Inflammatory macrophage treated with lipopolysaccharide for 1 hour (primary cell): ENCODE measurements at places on chromosomes 5 and 9.
A peak's percentile ranks its signal among the peaks of the same experiment; 100 is the strongest.

DNA sequence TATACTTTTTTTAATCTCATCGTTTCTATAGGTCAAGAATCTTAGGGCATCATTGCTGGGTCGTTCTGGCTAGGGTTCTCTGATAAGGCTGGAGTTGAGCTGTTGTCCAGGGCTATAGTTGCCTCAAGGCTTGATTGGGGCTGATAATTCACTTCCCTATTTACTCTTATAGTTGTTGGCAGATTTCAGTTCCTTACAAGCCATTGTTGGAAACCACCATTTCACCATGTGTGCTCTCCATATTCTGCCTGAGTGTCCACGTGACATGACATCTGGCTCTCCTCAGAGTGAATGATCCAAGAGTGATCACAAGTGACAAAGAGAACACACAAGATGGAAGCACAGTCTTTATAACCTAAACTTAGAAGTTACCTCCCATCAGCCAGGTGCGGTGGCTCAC is 852.2 kb downstream of the EFNA5 start:
- no peak for DNase-seq

DNA sequence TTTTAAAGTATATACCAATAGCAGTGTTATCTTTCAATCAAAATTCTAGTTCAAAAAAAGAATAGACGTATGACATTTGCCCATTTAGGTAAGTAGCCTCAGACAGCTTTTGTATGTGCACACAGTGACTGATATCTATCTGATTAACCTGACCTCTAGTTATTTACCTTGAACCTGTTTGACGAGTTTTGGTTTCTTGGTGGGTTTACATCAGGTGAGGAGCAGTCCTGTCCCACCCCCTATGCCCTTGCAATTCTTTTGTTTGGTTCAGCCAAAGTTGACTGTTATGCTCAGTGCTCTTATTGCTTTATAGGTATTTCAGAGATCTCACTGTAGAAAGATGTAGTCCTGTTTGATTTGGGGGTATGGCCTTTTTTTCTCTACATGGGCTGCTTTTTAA is 147.2 kb downstream of the ISOC1 start:
- no peak for DNase-seq

DNA sequence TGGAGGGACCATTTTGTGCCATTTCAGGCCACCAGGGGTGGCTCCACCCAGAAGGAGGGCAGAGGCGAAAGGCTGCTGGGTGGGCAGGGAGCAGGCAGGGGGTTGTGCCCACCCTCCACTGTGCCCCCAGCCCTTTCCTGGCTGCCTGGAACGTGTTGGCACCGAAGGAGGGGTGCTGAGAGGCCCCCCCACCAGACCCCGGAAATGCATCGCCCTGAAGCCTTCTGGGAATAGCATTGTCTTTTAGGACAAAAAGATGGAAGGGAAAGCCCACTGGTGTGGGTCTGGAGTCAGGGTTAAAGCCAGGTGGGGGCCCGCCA is 5.1 kb downstream of the NOXA1 start:
- DNase-seq = no peak

DNA sequence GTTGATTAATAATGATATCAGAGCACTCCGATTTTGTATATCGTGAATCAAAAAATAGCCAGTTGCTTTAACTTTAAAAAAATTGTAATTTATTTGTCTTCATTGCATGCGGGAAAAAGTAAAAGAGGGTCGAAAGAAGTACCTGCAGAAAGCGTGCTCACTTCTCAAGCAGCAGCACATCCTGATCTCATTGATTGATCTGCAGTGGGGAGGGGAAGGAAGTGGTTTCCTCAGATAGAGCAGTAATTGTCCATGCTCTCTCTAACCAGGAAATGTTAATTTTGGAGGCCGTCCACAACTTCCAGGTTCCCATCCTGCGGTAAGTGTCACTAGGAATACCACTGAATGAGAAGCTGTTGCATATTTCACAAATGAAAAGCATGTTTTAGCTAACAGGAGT is 63.2 kb downstream of the SYK start:
- no peak for DNase-seq

DNA sequence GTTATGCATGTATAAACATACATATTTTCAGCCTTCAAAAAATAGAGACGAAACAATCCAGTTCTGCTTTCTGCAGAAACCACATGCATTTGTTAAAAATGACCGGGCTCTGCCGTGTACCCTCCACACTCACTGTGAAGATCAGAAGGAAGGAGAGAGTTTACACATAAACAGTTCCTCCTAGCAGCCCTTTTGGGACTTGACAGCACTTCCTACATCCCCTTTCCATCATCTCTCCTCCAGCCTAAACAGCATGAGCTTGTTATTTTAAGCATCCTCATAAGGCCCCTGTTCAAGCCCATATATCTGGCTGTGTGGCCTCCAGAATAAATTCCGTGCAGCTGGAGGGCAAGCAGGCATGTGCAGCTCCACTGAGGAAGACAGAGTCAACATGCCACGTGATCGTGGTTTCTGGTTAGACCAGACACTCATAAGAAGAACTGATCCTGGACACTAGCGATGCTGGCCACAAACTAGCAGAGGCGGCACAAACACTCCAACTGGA is 42.2 kb downstream of the NIPAL4 start:
- DNase-seq = peak; percentile 52

GRCh38 chr5:115544043-115544435 is 536 bp downstream of the FEM1C start:
- DNase-seq = peak; percentile 79

- DNase-seq = peak; percentile 46
These were observed 103.0 kb upstream of the MAMDC2 start for GRCh38 chr9:69940674-69941073.

GRCh38 chr9:128684325-128685199 is 4.5 kb upstream of the SET start:
- peak; percentile 72 for DNase-seq

DNA sequence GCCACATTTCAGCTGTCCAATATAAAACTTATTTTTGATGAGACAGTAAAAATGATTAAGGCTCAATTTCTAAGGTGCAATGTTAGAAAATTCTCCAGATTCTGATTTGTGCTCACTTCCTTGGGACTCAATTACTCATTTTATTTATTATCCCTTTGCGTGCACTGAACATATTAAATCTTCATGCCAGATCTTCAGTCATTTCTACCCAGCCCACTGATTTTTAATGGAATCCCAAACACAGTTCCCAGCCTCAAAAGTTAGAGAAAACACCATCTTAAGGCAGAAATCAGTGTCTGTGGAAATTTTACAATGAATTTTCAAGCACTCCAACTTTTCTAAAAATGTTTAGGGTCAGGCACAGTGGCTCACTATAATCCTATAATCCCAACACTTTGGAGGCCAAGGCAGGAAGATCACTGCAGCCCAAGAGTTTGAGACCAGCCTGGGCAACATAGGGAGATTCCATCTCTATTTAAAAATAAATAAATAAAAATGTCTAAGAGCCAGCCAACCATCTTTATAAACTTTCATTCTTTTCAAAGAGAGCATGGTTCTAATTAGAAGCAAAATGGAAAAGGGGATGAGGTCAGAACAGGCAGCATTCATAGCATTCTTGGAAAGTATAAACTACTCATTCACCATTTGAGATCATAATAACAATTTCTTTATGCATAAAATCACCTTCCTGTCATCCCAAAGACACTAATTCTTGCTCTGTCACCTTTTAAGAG is 53.7 kb downstream of the TLE1 start:
- DNase-seq = no peak

GRCh38 chr9:34891386-34891785 is 66.7 kb upstream of the PHF24 start:
- no peak for DNase-seq

DNA sequence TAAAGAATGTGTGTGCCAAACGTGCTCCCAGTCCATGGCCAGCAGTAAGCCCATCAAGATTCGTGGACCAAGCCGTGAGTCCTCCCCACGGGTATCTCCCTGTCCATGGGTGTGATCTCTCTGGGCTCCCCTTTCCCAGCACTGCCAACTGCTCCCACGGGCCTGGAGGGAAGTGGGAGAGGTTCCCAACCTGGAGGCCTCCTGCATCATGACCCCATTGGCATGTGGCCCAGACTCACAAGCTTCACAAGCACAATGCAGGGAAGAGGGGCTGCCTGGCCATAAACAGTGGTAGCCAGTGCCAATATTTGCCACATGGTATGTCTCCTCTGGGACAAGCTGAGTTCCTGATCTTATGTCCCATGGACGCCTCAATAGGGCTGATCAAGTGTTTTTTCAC is 59.1 kb downstream of the ABLIM3 start:
- no peak for DNase-seq
